HS-27A (cell line): ENCODE measurements at places on chromosomes 13 and 19.

DNA sequence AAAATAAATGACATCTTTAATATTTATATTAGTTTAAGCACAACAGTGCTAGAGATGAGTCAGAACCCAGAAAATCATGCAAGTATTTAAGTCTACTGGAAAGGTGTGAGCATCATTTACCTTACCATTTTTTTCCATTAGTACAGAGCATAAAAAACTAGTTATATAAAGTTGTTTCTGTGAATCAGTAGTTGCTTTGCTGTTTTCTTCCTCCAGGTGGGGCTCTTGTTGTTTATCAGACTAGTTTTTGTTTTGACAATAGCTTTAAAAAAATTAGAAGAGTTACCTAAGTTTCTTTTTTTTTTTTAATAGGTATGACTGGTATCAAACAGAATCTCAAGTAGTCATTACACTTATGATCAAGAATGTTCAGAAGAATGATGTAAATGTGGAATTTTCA is 12.7 kb downstream of the SUGT1 start:
- DNase-seq, result no peak

GRCh38 chr13:81319351-81319750 is 978.4 kb upstream of the SPRY2 start:
- DNase-seq, result no peak

DNA sequence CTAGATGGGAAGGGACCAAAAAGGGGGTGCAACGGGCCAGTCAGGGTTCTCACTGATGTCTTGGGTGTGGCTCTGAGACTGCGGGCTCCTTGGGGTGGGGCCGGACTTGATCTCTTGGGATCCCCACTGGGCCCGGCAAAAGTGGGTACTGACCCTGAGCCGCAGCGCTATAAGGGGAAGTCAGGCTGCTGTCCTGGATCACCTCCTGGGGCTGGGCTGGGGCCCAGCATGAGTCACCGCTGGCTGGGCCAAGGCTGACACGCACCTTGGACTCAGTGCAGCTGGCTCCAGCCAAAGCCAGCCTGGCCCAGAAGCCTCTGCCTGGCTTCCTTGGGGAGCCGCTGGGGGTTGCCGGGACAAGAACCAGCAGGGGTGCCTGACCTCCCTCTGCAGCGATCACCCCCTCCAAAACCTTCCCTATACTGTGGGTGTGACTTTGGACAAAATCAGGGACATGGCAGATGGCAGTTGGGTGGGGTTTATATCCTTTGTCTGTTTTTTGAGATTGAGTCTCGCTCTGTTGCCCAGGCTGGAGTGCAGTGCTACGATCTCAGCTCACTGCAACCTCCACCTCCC is 617 bp upstream of the IQCN start:
- peak; percentile 54 for DNase-seq

DNA sequence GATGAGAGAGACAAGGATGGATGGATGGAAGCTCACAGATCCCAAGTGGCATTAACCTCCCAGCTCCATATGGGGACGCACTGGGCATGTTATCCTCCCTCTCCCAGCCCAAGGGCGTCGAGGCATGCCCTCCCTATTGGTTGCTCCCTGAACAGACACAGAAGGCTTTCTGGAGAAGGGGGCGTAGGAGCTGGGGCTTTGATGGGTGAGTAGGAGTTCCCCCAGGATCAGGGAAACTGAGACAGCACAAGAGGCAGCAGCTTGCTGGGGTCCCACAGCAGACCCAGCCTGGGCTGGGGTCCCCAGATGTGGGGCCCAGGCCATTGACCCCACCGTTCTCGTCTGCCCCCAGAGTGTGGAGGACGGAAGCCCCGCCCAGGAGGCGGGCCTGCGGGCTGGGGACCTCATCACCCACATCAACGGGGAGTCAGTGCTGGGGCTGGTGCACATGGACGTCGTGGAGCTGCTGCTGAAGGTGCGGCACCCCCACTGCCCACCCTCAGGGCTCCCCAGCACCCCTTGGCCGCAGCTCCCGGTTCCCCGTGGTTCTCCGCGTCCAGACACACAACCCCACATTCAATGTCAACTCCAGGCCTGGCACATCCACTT is 7.5 kb upstream of the PIK3R2 start:
- DNase-seq, result no peak

DNA sequence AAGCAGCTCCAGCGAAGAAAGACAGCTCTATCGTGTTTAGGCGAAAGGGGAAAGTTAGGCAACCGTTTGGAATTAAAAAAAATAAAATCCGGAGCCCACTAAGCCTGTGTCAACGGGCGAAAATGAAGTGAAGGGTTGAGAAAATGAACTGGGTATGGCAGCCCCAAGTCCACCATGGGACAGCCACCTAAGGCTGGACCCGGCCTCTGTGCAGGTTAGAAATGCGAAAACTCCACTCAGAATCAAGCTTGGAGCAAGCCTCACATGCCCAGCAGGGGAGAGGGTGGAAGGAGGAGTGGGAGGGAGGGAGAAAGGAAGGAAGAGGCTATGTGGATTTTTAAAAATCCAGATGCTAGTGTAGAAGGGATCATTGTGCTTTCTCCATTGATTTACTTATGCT is 101.2 kb downstream of the IRS2 start:
- DNase-seq, result no peak

- no peak for DNase-seq
These were observed 817.2 kb downstream of the SLITRK1 start for GRCh38 chr13:83065108-83065507.

DNA sequence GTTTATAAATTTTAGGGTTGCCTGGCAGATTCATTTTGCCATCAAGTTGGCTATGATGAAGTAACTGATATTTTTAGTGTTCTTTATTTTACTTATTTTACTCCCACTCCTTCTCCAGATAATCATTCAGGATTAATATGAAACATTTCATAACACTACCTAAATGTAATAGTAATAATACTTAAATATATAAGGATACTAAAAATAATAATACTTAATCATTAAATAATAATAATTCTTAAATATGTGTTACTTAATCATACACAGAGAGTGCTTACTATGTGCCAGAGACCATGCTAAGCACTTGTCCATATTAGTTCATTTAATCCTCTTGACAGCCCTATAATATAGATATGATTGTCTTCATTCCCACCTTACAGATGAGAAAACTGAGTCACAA is 23.0 kb upstream of the OXGR1 start:
- DNase-seq, result no peak

DNA sequence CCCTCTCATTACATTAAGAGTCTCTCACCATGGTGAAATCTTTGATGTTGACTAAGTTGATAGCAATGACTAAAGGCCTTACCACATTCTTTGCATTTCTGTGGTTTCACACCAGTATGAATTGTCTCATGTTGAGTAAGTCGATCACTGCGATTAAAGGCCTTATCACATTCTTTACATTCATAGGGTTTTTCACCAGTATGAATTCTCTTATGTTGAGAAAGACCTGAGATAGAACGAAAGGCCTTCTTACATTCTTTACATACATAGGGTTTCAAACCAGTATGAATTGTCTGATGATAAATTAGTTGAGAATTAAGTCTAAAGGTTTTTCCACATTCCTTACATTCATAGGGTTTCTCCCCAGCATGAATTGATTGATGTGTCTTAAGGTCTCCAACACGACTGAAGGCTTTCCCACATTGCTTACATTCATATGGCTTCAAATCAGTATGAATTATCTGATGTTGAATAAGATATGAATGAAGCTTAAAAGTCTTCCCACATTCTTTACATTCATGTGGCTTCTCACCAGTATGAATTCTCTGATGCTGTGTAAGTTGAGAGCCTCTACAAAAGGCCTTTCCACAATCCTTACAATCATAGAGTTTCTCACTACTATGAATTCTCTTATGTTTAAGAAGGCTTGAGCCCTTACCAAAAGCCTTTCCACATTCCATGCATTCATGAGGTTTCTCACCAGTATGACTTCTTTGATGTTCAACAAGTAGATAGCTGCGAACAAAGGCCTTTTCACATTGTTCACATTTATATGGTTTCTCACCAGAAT is 45.6 kb downstream of the ZNF283 start:
- no peak for DNase-seq

DNA sequence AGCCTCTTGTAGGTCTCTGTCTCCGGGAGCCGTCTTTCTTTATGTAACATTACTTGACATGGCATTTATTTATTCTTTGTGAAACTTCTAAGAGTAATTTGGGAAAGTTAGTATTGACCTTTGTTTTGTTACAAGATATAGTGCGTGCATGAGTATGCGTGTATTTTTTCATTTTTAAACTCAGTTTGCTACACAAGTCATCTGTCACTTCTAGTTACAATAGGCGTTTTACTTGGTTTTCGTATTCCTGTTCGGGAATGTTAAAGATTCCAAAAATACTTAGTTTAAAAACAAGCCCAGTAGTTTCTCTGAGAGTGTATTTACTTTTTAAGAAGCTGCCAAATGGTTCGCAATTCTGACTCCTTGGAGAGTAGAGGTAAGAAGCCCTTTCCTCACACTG is 3.2 kb downstream of the PDS5B start:
- no peak for DNase-seq

GRCh38 chr19:55300886-55301458 is 17.2 kb downstream of the BRSK1 start:
- DNase-seq, result no peak

- DNase-seq, result no peak
These were observed 5.2 kb downstream of the LENG8 start for GRCh38 chr19:54453921-54454780.

- DNase-seq, result no peak
These were observed 6.8 kb upstream of the KBTBD6 start for GRCh38 chr13:41139296-41139966.

DNA sequence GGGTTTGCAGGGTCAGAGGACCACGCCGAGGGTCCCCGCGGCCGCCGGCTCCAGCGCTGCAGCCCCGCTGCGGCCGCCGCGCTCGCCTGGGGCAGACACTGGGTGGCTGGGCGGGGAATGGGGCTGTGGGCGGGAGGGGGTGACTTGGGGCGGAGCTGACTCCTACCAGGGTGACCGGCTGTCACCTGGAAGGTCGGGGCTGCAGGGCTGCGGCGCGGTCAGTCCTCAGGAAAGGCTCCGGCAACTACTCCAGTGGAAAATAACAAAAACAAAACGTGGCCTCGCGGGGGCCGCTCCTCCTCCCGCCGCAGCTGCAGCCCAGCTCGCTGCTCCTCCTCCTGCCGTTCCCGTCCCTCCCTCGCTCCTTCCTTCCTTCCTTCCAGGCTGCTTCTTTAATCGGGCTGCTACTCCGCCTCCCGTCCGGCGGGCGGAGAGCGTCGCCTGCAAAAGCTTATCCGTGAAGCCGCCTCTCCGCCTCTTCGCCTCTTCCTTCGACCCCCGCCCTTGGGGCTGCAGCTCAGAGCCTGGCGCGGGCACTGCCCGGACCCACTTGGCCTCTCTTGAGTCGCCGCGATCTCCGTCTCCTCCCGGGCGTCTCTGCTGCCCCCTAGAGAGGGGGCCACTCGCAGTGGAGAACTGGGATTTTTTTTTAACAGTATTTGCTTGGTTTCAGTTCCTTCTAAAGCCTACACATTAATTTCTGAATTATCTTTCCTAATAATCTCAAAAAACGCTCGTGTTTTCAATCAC is at the start of gene TBC1D4:
TSS of gene TBC1D4 (minus strand) at position 100 of the 750 bp plus-strand sequence. CDS start 402 bp downstream, outside the sequence.
- DNase-seq, result peak; percentile 67

- no peak for DNase-seq
These were observed 39.1 kb downstream of the LYL1 start for GRCh38 chr19:13063461-13064091.

DNA sequence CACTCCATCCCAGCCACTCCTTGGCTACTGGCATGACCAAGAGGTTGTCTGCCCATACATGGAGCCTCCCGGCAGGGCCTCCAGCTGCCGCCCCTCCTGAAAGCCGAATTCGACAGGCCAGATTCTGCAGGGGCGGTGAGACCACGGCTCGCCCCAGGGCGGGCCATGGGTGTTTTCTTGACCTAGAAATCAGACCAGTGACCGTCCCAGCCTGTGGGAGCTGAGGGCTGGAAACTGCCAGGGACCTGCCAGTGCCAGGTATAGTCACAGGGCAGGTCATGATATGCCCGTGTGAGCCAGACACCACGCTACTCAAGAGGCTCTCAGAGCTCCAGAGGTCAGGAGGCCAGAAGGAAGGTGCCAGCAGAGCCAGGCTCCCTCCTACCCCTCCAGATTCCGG is 16.8 kb downstream of the DAPK3 start:
- DNase-seq, result no peak

GRCh38 chr13:67049744-67050143 is 180.4 kb downstream of the PCDH9 start:
- no peak for DNase-seq

DNA sequence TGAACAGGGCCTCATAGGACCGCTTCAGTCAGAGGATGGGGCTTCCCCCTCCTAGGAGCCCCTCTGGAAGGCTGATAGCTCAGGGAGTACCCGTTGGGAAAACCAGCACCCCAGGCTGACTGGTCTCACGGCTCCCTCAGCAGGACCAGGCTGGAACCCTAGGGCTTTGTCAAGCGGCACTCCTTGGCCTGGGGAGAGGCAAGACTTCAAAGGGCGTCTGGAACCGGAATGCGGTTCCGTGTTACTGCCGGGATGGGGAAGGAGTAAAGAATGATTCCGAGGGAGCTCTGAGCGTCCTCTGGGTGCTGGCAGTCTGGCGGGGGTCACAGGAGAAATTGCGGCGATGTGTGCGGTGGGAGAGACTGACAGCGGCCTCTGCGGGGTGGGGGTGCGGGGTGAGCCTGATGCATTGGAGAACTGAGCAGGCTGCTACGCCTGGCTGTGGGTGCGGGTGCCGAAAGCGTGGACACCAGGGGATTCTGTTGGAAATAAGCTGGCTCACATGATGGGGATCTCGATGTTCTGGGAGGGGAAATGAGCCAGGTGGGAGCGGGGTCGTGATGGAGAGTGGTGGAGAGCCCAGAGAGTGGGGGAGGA is 1.9 kb downstream of the COX6B2 start:
- DNase-seq, result no peak

- no peak for DNase-seq
These were observed 2.3 kb downstream of the SSBP4 start for GRCh38 chr19:18421371-18421959.

DNA sequence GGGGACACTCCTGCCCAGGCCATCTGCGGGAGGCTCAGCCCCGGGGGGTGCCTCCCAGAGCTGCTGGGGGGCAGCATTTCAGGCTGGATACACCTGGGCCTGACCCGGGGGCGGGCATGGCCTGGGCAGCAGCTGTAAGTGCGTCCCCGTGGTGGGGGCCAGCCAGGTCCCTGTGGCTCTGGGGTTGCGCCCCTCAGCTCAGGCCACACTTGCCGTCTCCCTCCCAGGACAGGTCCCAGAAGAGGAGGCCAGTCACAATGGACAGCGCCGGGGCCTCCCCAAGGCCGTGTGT is 11.6 kb downstream of the CBARP start:
- no peak for DNase-seq
